ENCODE measurements at places on chromosomes 1 and 21.

- no peaks in the 10 kb centered on the region for H3K36me3 ChIP-seq
- DNase-seq = no peak
- no peaks in the 10 kb centered on the region for H3K4me1 ChIP-seq
- no peak overlapping the region for H3K27ac ChIP-seq
- H3K27me3 ChIP-seq = peaks cover 11% of the 10 kb centered on the region
These were observed 108.9 kb downstream of the CAPN8 start for GRCh38 chr1:223556414-223557129.

GRCh38 chr1:37811027-37811655 lies 3.1 kb upstream of the YRDC start:
- H3K27ac ChIP-seq = peak overlapping the region; percentile 47
- H3K36me3 ChIP-seq = peaks cover 33% of the 10 kb centered on the region
- H3K27me3 ChIP-seq = no peaks in the 10 kb centered on the region
- peaks cover 21% of the 10 kb centered on the region for H3K4me1 ChIP-seq

GRCh38 chr21:17585875-17586450 lies 26.7 kb downstream of the BTG3 start:
- H3K4me3 ChIP-seq = no peak overlapping the region
- no peaks in the 10 kb centered on the region for H3K27me3 ChIP-seq

DNA sequence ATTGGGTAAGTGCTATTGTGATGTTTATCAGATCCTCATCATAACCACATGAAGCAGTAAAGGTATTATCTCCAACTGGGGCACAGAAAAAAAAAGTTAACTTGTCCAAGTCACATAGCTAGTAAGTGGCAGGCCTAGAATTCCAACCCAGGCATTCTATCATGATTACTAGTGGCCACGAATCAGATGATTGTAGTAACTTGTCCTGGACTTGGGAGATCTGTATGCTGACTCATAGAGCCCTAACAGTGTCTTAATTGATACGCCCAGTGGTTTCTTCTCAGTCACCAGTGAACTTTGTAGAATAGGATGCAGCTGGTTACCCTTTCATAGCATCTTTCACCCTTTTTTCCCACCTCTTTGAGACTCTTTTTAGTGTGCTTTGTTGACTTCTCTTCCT lies 91.1 kb upstream of the UBE2U start:
- no peaks in the 10 kb centered on the region for H3K4me1 ChIP-seq
- H3K4me3 ChIP-seq = no peak overlapping the region
- peaks cover 4% of the 10 kb centered on the region for H3K36me3 ChIP-seq
- no peak for DNase-seq
- peaks cover 44% of the 10 kb centered on the region for H3K27me3 ChIP-seq
- H3K27ac ChIP-seq = no peak overlapping the region

- no peaks in the 10 kb centered on the region for H3K4me1 ChIP-seq
- no peak overlapping the region for H3K27ac ChIP-seq
- peaks cover 46% of the 10 kb centered on the region for H3K27me3 ChIP-seq
- H3K4me3 ChIP-seq = no peak overlapping the region
These were observed 24.6 kb upstream of the CASQ2 start for GRCh38 chr1:115793162-115793561.

DNA sequence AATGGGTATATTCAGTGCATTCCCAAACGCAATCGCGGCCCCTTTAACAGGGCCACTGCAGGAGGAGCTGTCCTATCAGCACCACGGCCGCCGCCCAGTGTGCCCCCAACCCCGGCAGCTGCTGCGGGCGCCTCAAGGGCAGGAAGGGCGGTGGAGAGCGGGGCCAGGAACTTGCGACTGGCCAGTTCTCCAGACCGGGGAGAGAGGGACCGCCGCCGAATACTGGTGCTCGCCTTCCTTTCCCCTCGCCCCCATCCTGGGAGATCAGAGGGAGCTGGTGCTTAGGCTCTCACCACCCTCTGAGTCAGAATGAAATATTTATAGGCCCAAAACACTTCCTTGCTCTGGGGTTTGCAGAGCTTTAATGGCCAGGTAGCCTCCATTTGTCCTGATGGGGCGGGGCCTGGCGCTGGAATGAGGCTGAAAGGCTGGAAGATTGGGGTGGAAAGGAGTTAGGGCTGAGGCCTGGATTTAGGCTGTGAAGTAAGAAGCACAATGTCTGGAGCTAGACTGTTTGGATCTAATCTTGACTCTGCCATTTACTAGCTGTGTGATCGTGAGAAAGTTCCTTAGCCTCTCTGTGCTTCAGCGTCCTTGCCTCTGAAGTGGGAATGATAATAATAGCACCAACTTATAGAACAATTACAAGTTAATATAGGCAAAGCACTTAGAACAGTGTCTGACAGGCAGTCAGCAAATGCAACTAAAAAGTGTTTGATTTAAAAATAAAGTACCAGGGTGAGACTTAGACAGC lies 75.5 kb downstream of the NAV1 start:
- H3K4me1 ChIP-seq = peaks cover 2% of the 10 kb centered on the region
- peaks cover 18% of the 10 kb centered on the region for H3K27me3 ChIP-seq
- DNase-seq = no peak
- H3K36me3 ChIP-seq = no peaks in the 10 kb centered on the region
- no peak overlapping the region for H3K27ac ChIP-seq

- no peak overlapping the region for H3K4me3 ChIP-seq
- peaks cover 4% of the 10 kb centered on the region for H3K4me1 ChIP-seq
- no peak overlapping the region for H3K27ac ChIP-seq
- H3K36me3 ChIP-seq = peaks cover 19% of the 10 kb centered on the region
- no peaks in the 10 kb centered on the region for H3K27me3 ChIP-seq
- no peak for DNase-seq
These were observed 87.5 kb downstream of the COP1 start for GRCh38 chr1:176119549-176119948.

GRCh38 chr1:78340006-78340405 lies 150.8 kb upstream of the PTGFR start:
- no peaks in the 10 kb centered on the region for H3K27me3 ChIP-seq
- H3K36me3 ChIP-seq = no peaks in the 10 kb centered on the region
- no peak for DNase-seq
- H3K4me1 ChIP-seq = no peaks in the 10 kb centered on the region
- no peak overlapping the region for H3K27ac ChIP-seq

DNA sequence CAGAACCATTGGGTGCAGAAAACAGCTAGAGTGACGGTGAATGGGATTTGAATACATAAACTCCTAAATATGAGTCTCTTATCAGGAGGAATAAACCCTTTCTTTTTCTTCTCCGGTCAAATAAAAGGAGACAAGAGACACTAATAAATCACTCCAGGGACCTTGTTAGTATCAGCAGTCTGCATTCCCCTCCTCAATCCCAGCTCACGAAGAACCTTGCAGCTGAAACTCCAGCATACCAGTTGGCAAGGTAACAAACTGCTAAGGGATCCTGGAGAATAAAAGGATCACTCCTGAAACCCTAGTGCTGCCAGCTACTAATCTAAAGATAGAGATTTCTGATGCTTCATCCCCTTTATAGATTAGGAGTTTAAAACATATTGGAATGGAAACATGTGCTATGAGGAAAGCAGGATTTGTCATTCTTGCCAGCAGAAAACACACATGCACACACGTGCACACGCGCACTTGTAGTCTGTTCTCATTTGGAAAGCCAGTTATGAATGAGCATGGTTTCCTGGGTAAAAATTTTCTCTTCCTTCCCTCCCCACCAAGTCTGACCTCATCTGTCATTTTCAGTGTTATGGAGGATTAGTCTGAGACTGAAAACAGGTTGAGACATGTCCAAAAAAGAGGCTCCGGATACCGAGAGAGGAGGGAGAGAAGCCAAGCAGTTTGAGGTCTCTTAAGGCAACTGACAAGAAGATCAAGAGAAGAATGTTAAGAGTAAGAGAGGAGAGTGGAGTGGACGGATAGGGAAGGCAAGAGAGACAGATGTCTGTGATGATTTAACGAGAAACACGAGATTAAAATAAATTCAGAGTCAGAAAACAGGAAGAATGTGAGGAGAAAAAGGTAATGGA lies 10.9 kb downstream of the IER5 start:
- H3K4me3 ChIP-seq = peak overlapping the region; percentile 7
- H3K36me3 ChIP-seq = peaks cover 9% of the 10 kb centered on the region
- peak overlapping the region; percentile 9 for H3K27ac ChIP-seq
- no peak for DNase-seq
- peaks cover 27% of the 10 kb centered on the region for H3K4me1 ChIP-seq

GRCh38 chr21:45073301-45074047 lies 906 bp upstream of the ADARB1 start:
- H3K27ac ChIP-seq = peak overlapping the region; percentile 86
- no peaks in the 10 kb centered on the region for H3K27me3 ChIP-seq
- no peak for DNase-seq
- H3K36me3 ChIP-seq = peaks cover 11% of the 10 kb centered on the region
- H3K4me3 ChIP-seq = peak overlapping the region; percentile 96

- no peaks in the 10 kb centered on the region for H3K27me3 ChIP-seq
- H3K4me1 ChIP-seq = peaks cover 8% of the 10 kb centered on the region
- no peak overlapping the region for H3K4me3 ChIP-seq
- no peaks in the 10 kb centered on the region for H3K36me3 ChIP-seq
- no peak for DNase-seq
- no peak overlapping the region for H3K27ac ChIP-seq
These were observed 35.0 kb downstream of the INAVA start for GRCh38 chr1:200929530-200930278.

GRCh38 chr1:176619261-176619660 lies 156.3 kb downstream of the PAPPA2 start:
- H3K27me3 ChIP-seq = no peaks in the 10 kb centered on the region
- no peak overlapping the region for H3K27ac ChIP-seq
- DNase-seq = no peak
- no peak overlapping the region for H3K4me3 ChIP-seq
- H3K4me1 ChIP-seq = no peaks in the 10 kb centered on the region
- peaks cover 5% of the 10 kb centered on the region for H3K36me3 ChIP-seq

DNA sequence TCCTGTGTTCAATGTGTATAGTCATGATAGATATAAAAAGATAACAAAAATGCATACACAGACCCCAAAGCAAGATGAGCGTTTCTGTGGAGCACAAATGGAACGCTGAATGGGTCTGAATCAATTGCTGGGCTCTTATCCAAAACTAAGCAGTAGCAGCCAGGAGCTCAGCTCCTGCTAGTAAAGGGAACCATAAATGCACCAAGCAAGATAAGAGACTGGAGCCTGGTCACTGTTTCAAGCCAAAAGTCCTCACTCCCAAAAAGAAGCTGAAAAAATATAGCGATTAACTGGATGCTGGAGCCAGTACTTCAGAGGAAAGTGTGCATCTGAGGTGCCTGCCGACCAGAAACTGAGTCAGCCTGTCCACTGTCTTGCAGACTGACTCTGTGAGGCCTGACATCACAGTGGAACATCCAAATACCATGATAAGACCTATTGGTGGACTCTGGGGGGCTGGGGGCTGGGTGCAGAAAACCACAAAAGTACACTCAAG lies 68.9 kb downstream of the LRRC8C start:
- H3K4me3 ChIP-seq = no peak overlapping the region
- no peak for DNase-seq
- H3K27ac ChIP-seq = peak overlapping the region; percentile 56
- H3K4me1 ChIP-seq = peaks cover 34% of the 10 kb centered on the region
- no peaks in the 10 kb centered on the region for H3K27me3 ChIP-seq

- peaks cover 13% of the 10 kb centered on the region for H3K27me3 ChIP-seq
- H3K4me3 ChIP-seq = no peak overlapping the region
- no peaks in the 10 kb centered on the region for H3K36me3 ChIP-seq
- no peak overlapping the region for H3K27ac ChIP-seq
- no peaks in the 10 kb centered on the region for H3K4me1 ChIP-seq
- DNase-seq = no peak
These were observed 277.3 kb downstream of the KAZN start for GRCh38 chr1:14875524-14876509.

GRCh38 chr1:119878171-119878570 lies 18.1 kb downstream of the ADAM30 start:
- no peak overlapping the region for H3K27ac ChIP-seq
- no peaks in the 10 kb centered on the region for H3K36me3 ChIP-seq
- H3K4me3 ChIP-seq = no peak overlapping the region
- peaks cover 24% of the 10 kb centered on the region for H3K27me3 ChIP-seq
- no peak for DNase-seq

- H3K4me3 ChIP-seq = no peak overlapping the region
- no peak for DNase-seq
- no peaks in the 10 kb centered on the region for H3K27me3 ChIP-seq
- H3K27ac ChIP-seq = no peak overlapping the region
- H3K36me3 ChIP-seq = no peaks in the 10 kb centered on the region
These were observed 148.5 kb downstream of the GALNT2 start for GRCh38 chr1:230215529-230215928.

DNA sequence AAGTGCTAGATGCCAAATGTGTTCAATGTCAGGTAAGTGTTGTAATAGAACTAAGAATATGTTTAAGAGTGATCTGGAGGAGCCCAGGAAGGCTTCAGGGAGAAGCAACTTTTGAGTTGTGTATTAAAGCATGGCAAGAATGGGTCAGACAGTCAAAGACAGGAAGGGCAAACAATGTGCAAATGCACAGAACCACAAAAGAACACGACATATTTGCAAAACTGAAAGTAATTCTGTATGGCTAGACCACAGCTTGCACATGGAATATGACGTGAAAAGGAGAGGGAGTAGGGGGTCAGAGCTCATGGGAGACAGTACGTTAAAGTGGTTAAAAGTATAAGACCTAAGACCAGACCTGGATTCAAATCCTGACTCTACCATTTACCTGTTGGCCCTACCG lies 7.1 kb upstream of the SORT1 start:
- peaks cover 11% of the 10 kb centered on the region for H3K4me1 ChIP-seq
- peak overlapping the region; percentile 93 for H3K27ac ChIP-seq

DNA sequence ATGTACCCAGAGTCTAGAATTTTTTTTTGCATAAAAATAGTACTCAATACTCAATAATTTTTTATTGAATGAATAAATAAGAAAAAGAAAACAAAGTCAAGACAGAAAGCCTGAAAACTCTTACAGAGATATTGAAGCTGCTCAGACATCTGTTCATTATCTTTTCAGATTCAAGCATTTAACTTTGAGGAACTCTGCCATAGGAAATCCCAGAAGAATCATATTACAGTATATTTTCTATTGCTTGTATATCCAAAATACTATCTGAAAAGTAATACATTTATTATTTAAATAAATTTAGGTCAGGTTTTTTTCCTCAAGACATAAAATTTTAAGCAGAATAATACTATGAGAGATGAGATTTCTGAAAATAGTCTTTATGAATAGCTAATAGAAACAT lies 755.9 kb upstream of the ADGRL4 start:
- H3K27me3 ChIP-seq = no peaks in the 10 kb centered on the region
- no peaks in the 10 kb centered on the region for H3K36me3 ChIP-seq
- no peak overlapping the region for H3K4me3 ChIP-seq
- no peaks in the 10 kb centered on the region for H3K4me1 ChIP-seq
- H3K27ac ChIP-seq = no peak overlapping the region
